AG08395 (cell line): ENCODE measurements at places on chromosomes 13 and 19.

DNA sequence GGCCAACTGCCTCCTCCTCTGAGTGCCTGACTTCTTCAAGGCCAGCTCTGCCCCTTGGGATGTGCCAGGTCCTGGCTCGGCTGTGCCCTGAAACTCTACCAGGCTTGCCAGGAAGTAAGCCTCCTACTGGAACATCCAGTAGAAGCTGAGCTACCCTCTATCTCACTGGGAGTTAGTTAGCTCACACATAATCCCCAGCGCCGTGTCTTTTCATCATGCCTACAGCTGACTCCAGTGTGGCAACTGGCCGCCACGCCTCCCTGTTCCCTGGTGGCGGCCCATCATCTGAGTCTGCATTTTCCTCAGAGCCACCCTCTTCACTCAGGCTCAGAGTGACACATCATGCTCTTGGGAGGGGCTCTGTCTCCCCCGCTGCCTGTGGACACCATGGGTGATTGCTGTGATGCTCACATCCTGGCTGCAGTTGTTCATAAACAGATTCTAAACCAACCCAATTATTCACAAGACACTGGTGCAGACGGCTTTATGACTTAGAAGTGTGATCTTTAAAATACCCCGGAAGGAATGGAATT, 131.9 kb upstream of the IRS2 start:
- DNase-seq = peak; percentile 28

DNA sequence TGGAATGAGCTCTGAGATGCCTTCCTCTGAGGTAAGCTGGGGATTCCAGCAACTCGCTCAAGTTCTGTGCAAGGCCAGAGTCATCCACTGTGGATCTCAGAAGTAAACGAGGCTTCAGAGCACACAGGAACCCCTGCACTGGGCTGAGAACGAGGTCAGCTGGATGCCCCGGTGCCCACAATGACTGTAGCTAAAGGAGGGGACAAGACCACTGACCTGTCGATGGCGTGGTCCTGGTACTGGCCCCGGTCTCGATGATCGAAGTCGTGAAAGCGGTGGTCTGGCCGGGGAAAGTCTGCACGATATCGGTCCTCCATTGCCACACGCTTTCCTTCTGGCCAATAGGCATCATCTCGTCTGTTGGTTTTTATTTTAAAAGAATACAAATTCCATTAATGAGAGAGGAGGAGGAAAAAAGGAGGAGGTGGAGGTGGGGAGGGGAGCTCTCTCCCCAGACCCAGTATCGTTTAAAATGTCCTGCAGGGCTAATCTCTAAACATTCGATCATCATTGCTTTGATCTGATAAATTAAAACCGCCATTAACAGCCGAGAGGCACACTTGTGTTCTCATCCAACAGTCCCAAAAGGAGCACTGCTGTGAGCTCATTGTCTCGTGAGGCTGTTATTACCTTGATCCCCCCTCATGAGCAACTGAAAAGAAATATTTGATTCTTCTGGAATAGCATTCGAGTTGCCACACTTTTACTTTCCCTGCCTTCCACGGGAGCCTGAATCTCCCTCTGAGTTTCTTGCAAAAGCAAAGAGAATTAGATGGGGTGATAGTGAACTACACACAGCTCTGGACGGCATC, 25.0 kb upstream of the TINCR start:
- no peak for DNase-seq

- DNase-seq = peak; percentile 53
Measured at GRCh38 chr13:74761801-74762757, 627.9 kb upstream of the KLF12 start.

GRCh38 chr13:25943081-25943480, 108.7 kb downstream of the SHISA2 start:
- no peak for DNase-seq

DNA sequence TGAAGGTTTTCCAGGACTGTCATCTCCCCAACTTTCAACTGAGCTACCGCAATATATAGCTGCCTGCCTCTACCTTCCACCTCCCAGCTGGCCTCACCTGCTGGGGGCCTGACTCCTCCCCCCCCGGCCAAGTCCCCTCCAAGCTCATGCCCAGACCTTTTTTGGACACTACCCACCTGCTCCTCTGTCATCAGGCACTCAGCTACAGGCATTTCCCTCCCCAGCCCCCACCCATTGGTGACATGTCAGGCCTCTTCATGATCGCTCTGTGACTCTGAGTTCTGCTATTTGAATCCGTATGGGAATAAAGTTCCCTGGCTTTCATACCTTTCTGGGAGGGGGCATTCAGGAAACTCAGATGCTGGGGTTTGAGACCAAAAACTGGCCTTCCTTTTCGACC, 1.8 kb downstream of the PRKACA start:
- DNase-seq = no peak

- DNase-seq = peak; percentile 62
Measured at GRCh38 chr19:3073159-3073563, 10.9 kb upstream of the TLE5 start.

- DNase-seq = no peak
Measured at GRCh38 chr19:13149628-13150186, 468 bp downstream of the STX10 start.

DNA sequence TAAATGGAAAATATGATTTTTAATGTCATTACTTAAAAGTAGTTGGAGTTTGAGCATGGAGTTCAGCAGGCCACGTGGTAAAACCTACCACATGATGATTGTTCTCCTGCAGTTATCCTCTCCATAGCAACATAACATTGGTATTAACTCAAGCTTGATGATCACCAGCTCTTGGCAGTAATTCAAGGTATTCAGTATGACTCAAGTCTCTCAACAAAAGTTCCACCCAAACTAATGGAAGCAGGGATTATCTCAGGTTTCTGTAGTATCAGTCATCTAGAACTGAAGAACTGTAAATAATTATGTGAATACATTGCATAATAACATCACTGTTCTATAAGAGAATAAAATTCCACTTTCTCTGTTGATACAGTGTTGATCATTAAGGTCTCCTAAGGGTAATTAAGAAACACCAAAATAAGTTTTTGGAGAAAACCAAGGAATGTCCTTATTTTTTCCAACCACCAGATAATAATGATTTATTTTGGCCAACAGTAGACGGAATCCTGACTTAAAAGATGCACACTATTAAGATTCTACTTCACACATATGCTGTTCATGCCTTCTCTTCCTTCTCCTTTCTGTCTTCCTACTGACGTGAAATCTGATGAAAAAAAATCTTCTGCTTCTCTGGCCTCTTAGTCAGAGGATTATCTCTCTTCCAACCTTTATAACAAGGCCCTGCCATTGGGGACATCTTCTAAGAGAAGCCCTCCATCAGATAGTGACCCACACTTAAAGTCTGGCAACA, 1092.3 kb downstream of the EFNB2 start:
- peak; percentile 88 for DNase-seq

DNA sequence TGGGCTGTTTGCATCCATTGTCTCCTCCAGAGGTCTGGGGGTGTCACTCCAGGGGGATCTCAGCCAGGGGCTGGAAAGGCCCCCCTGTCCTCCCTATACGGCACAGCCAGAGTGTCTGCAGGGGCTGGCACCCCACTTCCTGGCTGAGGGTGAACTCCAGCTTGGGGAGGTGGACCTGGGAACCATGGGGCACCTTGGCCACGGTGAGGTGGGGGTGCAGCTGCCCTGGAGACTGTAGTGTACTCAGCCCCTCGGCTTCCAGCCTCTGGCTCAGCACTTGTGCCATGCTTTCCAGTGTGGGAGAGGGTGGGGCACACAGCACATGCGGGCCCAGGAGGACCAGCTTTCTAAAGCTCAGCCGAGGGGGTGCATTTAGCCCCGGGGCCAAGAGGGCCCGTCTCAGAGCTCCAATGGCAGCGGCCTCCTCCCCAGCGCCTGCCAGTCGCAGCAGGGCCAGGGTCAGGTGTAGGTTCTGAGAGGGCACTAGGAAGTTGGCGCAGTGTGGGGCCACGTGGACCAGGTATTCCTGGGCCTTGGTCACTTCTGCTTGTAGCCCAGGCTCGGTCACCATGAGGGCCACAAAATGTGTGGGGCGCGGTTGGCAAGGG, 1.4 kb downstream of the LENG9 start:
- DNase-seq = no peak

DNA sequence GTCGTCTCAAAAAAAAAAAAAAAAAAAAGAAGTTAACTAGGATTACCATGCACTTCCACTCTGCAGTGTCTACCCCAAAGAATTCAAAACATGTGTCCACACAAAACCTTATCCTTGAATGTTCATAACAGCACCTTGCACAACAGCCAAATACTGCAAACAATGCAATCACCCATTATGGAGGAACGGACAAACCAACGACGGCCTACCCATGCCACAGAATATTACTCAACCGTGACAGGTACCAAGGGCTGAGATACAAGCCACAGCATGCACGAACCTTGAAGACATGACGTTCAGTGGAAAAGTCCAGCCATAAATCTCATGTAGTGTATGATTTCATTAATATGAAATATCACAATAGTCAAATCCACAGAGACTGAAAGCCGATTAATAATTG, 3.0 kb upstream of the SHISA7 start:
- DNase-seq = no peak

GRCh38 chr19:5967994-5968430, 9.9 kb downstream of the RANBP3 start:
- peak; percentile 85 for DNase-seq

DNA sequence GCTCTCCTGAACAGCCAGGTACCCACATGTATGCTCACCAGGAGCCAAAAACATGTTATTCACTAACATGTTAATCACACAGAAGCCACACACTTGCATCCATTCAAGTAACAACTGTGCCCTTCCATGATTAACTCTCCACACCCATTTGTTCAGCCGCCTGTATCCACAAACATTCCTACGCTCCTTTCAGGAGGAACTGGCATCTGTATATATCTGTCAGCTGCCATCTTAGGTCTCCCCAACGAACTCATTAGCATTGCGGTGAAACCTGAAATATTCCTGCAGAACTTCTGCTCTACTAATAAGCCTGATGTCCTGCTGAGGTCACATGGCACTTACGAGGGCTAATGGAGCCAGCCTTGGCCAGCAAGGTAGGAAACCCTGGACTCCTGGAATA, 33.0 kb downstream of the OLFM2 start:
- no peak for DNase-seq

GRCh38 chr13:71325556-71325955, 541.4 kb downstream of the DACH1 start:
- DNase-seq = no peak

DNA sequence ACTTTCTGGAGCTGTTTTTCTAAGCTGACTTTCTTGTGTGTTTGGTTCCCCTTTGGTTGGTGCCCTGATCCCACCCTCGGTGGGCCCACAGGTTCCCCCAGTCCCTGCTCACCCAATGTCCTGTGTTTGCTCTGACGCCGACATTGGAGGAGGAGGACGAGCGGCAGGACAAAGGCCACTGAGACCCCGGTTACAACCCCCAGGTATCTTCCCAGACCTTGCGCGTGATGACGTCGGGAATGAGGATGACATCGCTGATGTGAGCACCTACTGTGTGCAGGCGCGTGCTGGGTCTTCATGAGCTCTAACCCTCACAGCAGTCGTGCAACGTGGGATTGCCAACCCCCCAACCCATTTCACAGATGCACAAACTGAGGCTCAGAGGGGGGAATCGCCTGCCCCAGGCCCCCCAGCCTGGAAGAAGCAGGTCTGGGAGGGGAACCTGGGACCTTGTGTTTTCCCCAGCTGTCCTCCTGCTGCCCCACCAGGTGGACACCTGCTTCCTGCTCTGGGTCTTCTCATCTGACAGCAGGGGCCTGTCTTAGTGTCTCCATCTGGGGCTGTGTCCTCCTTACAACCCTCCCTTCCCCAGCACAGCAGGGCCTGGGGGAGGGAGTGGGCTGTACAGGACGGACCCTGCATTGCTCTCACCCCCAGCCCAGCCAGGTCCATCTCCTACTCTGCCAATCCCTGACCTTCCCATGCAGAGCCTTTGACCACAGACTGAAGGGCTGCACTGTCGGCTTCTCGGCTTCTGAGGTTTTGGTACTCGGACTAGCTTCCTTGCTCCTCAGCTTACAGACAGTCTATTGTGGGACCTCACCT, 4.7 kb upstream of the LILRA6 start:
- no peak for DNase-seq
